CMK (cell line): ENCODE measurements at places on chromosomes 7 and 10.

DNA sequence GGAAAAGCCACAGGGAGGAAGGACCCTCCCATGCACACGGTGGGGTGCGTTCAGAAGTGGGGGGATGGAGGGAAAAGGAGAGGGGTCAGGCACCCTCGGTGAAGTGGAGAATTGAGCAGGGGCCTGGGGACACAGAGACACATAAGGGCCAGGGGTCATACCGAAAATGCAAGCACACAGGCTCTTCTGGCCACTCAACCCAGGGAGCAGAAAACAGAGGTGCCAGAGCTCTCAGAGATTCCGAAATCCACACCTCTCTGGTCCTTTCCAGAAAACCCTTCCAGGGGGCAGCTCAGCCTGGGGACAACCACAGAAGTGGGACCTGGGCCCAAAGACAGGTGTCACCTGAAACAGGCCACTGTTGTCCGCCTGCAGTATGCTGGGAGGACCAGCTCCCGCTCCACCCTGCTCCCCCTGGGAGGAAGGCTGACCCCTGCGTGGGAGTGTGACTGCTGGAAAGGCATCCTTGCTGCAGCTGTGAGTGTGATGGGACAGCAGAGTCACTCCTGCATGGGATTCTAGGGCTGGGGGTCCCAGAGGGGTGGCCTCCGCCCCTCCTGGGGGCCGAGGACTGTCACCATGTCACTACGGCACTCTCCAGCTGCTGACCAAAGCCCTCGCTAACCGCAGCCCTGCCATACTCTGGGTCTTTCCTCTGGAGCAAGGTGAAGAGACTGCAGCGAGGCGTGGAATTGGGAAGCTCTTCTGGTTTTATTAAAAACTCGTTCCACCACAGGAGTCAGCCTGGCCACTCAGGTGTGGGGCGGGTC lies 63.1 kb downstream of the TMEM209 start:
- DNase-seq, result no peak

DNA sequence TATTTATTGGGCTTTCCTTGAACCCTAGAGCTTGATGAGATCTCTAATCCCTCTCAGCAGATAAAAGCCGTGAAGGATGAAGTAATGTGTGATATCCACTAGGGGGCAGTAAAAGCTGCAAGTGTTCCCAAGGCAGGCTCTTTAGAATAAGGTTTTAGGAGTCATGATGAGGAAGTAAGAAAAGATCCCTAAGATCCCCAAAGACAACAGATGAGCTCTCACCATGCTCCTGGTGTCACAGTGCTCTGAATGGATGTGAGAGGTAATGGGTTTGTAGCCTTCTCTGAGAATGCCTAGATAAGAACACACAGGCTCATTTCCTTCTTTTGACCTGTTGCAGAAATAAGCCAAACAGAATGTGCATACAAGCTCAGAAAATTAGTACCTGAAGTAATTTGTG lies 70.4 kb upstream of the ITPRID1 start:
- peak; percentile 15 for DNase-seq

DNA sequence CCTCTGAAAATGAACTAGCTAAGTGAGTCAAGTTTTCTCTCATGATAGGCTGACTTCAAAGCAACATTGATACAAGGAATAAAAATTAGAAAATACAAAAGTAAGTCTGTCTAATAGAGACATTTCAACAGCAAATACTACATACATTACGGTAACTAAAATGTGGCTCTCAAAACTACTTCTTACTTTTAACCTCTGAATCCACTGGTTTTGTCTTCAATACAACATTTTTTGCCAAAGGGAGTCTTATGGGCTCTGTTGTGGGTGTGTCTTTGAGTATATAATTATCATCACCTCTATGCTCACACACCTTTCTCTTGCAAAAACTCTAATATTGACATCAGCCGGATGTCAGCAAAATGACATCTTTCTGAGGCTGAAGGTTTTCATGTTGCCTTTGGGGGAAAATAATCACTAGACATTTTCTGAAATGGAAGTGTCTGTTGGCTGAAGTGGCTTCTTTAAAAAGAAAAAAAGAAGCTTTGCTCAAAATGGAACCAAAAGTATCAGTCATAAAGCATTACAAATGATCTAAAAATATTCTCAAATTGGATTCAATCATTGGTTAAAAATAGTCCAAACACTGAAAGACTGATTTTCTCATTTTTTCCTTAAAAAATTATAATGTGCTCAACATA lies 41.8 kb upstream of the FAM133B start:
- no peak for DNase-seq

GRCh38 chr10:124321433-124322089 lies 97.2 kb downstream of the OAT start:
- DNase-seq, result no peak

DNA sequence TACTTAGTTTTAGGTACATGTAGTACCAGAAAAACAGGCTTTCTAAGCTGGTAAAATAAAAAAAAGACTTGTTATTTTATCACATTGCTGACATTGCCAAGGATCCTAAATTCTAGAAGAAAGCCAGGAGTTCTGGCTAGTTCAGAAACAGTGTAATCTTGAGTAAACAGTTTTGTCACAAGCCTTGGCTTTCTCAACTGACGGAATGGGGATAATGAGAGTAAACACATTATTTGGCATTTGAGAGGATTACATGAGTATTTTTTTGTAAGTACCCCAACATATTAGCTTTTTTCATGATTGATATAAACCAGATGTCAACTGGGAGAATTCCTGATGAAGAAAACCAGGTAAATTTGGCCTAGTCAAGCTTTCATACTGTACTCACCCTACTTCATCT lies 269.8 kb downstream of the SORCS1 start:
- DNase-seq, result no peak

DNA sequence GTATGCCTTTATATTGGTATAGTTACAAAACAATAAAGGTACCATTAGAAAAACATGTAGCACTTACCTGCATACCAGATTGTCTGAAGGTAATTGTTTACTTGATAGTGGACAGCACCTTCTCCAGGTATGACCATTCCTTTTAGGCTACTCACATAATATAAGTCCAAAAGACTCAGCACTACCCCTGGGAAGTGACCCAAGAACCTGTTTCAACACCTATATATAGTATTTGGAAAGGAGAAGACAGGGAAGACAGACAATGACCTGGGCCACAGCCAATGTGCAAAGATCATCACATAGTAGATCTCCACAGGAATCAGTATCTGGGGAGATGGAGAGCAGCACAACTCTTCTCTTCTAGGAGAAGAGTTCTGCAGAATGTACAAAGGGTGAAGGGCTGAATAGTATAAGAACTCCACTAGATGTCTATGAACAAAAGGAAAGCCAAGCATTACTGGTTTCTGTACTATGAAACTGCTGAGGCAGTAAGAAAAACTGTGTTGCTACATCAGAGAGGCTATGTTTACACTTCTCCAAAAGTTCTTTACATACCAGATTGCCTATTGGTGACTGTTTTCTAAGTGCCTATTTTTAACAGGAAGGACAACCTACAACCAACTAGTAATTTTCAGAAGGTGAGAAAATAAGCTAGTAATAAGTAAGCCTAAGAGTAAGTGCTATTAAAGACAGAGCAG lies 159.2 kb downstream of the BTAF1 start:
- no peak for DNase-seq

DNA sequence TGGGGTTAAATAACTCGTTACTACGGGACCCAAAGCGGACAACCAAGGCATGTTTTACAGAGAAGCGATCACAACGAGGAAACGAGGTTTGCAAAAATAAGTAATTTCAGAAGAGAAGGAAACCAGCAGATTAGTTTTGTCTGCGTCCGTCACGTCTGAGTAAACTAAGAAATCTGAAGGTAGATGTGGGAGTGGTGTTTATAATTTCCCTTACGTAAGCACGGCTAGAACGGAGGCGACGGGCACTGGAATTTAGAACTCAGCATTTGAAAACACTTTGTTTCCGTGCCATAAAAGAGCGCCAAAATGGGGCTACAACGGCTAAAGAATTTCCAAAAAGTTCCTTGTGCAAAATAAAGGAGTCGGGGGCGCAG lies 718 bp upstream of the UMAD1 start:
- no peak for DNase-seq

- DNase-seq, result no peak
Measured at GRCh38 chr7:2680792-2681490, 7.1 kb upstream of the AMZ1 start.

GRCh38 chr7:7553386-7553785 lies 13.3 kb upstream of the MIOS start:
- no peak for DNase-seq

GRCh38 chr7:106883456-106884026 lies 18.5 kb downstream of the PIK3CG start:
- DNase-seq, result no peak
